Natural killer cell (primary cell): ENCODE measurements at places on chromosomes 1 and 21. TPM values are rescaled to one million over a fixed set of nuclear protein-coding genes. Genes with fewer than 3 reads are reported as not detected.

DNA sequence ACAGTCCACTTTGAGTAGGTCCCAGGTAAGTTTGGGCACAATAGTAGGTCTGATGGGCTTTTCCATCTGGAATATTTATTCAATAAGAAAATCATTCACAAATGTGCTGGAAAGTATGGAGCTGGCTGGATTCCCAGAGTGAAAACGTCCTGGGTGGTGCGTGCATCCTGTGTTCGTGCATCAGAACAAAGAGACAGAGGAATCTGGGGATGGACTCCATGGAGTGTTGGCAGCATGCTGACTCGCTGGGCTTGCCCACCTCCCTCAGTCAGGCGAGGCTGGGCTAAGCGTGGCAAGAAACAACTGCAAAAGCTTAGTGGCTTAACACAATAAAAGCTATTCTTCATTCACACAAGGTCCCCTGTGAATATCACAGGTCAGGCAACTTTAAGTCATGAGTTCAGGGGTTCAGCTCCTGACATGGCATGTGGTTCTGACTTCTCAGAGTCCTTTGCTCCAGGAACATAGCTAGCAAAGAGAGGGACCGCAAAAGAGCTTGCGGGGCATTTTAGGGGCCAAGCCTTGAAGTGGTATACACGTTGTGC lies 151.6 kb upstream of the ZNF644 start:
- no peaks in the 10 kb centered on the region for H3K36me3 ChIP-seq
- H3K4me1 ChIP-seq = no peaks in the 10 kb centered on the region
- H3K27me3 ChIP-seq = peaks cover 4% of the 10 kb centered on the region
- no peak overlapping the region for H3K4me3 ChIP-seq
- no peak overlapping the region for H3K27ac ChIP-seq
- DNase-seq = no peak

GRCh38 chr1:95699149-95699953 lies 465.3 kb downstream of the RWDD3 start:
- H3K27me3 ChIP-seq = no peaks in the 10 kb centered on the region
- H3K27ac ChIP-seq = no peak overlapping the region
- H3K4me1 ChIP-seq = no peaks in the 10 kb centered on the region
- no peak for DNase-seq
- no peak overlapping the region for H3K4me3 ChIP-seq

- peaks cover 33% of the 10 kb centered on the region for H3K36me3 ChIP-seq
- no peak overlapping the region for H3K27ac ChIP-seq
- no peaks in the 10 kb centered on the region for H3K27me3 ChIP-seq
- no peak for DNase-seq
- peaks cover 13% of the 10 kb centered on the region for H3K4me1 ChIP-seq
Observed at GRCh38 chr1:205597691-205598314, 34.0 kb downstream of the ELK4 start.

Gene ARHGEF19
- total RNA-seq = 18.9 TPM

Gene FH
- total RNA-seq = 16.7 TPM

Gene GMEB1
- total RNA-seq = 28.3 TPM

Gene ODR4
- 21.0 TPM for total RNA-seq

- H3K4me3 ChIP-seq = peak overlapping the region; percentile 58
- no peaks in the 10 kb centered on the region for H3K27me3 ChIP-seq
- peaks cover 8% of the 10 kb centered on the region for H3K36me3 ChIP-seq
Observed at GRCh38 chr21:36965720-36966065, 776 bp downstream of the HLCS start.

- H3K27ac ChIP-seq = no peak overlapping the region
- H3K4me1 ChIP-seq = no peaks in the 10 kb centered on the region
- DNase-seq = no peak
- no peak overlapping the region for H3K4me3 ChIP-seq
- H3K36me3 ChIP-seq = no peaks in the 10 kb centered on the region
- H3K27me3 ChIP-seq = no peaks in the 10 kb centered on the region
Observed at GRCh38 chr1:75475696-75476095, 135.2 kb downstream of the SLC44A5 start.

GRCh38 chr1:89952605-89953130 lies 42.2 kb upstream of the ZNF326 start:
- H3K4me3 ChIP-seq = no peak overlapping the region
- no peak for DNase-seq
- no peaks in the 10 kb centered on the region for H3K27me3 ChIP-seq
- no peak overlapping the region for H3K27ac ChIP-seq
- H3K36me3 ChIP-seq = no peaks in the 10 kb centered on the region

GRCh38 chr1:39387452-39387851 lies 104.0 kb upstream of the BMP8A start:
- H3K4me1 ChIP-seq = no peaks in the 10 kb centered on the region
- no peak overlapping the region for H3K27ac ChIP-seq
- DNase-seq = no peak
- no peaks in the 10 kb centered on the region for H3K27me3 ChIP-seq

DNA sequence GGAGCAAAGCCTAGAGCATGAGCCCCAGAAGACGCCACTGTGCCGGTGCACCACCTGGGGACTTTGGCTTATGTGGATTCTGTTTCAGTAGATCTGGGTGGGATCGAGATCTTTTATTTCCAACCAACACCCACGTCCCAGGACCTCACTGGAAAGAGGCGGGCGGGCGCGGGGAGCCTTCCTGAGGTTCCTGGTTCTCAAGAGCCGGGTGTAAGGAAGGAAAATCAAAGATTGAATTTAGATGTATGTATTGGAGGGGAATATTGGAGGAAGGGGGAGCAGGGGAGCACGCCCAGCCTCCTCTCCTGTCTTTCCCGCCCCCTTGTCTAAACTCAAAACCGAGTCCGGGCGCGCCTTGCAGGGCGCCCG lies 6.2 kb upstream of the OLIG2 start:
- DNase-seq = no peak
- H3K4me3 ChIP-seq = no peak overlapping the region
- H3K4me1 ChIP-seq = peaks cover 43% of the 10 kb centered on the region
- H3K27me3 ChIP-seq = peaks cover 61% of the 10 kb centered on the region
- H3K27ac ChIP-seq = no peak overlapping the region
- H3K36me3 ChIP-seq = no peaks in the 10 kb centered on the region

DNA sequence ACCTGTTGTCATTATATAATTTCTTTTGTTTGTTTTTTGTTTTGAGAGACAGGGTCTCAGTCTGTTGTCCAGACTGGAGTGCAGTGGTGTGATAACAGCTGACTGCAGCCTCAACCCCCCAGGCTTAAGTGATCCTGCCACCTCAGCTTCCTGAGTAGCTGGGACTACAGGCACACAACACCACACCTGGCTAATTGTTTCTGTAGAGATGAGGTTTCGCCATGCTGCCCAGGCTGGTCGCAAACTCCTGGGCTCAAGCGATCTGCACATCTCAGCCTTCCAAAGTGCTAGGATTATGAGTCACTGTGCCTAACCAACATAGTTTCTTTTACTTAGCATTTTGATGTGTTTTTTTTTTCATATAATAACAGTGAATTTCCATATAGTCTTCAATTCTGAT lies 50.4 kb upstream of the FCRL4 start:
- H3K27me3 ChIP-seq = peaks cover 3% of the 10 kb centered on the region
- no peak overlapping the region for H3K4me3 ChIP-seq
- peaks cover 6% of the 10 kb centered on the region for H3K4me1 ChIP-seq

GRCh38 chr1:53048960-53049573 lies 12.9 kb upstream of the PODN start:
- no peaks in the 10 kb centered on the region for H3K4me1 ChIP-seq
- H3K27ac ChIP-seq = no peak overlapping the region
- peaks cover 54% of the 10 kb centered on the region for H3K36me3 ChIP-seq
- H3K27me3 ChIP-seq = no peaks in the 10 kb centered on the region
- no peak for DNase-seq
- no peak overlapping the region for H3K4me3 ChIP-seq

DNA sequence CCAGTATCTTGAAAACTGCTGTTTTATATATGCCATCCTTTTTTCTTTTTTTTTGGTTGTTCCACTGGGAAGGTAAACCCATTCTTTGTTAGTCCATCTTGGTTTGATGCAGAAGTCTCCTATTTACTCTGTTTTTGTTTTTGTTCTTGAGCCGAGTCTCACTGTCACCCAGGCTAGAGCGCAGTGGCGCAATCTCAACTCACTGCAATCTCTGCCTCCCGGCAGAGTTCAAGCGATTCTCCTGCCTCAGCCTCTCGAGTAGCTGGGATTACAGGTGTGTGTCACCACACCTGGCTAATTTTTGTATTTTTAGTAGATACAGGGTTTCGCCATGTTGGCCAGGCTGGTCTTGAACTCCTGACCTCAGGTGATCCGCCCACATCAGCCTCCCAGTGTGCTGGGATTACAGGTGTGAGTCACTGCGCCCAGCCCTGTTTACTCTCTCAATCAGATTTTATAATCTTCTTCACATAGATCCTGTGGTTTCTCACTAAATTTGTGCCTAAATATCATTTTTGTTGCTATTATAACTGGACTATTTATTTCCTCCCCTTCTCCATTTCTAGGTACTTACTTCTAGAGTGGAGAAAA lies 12.5 kb downstream of the SYF2 start:
- no peak overlapping the region for H3K4me3 ChIP-seq
- DNase-seq = no peak
- H3K36me3 ChIP-seq = peaks cover 37% of the 10 kb centered on the region
- no peaks in the 10 kb centered on the region for H3K4me1 ChIP-seq
- H3K27me3 ChIP-seq = no peaks in the 10 kb centered on the region
- H3K27ac ChIP-seq = no peak overlapping the region

DNA sequence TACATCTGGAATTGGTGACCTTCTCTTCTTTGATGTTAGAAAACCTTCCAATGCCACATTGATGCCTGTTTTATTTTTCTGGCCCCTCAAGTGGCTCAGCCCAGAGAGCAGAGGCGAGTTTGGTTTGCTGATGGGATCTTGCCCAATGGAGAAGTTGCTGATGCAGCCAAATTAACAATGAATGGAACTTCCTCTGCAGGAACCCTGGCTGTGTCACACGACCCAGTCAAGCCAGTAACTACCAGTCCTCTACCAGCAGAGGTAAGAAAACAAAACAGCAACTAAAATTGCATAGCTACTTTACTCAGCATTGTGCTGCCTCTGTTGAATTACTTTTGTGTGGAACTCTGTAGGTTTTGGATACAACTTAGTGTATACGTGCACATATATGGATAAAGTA lies 97.6 kb downstream of the CC2D1B start:
- no peaks in the 10 kb centered on the region for H3K36me3 ChIP-seq
- no peak overlapping the region for H3K4me3 ChIP-seq
- H3K4me1 ChIP-seq = no peaks in the 10 kb centered on the region
- no peak overlapping the region for H3K27ac ChIP-seq

Gene MMEL1
- total RNA-seq = 1.3 TPM

GRCh38 chr1:28871631-28872401 lies 42.6 kb upstream of the EPB41 start:
- no peak for DNase-seq
- H3K27ac ChIP-seq = no peak overlapping the region
- no peaks in the 10 kb centered on the region for H3K4me1 ChIP-seq
- H3K36me3 ChIP-seq = no peaks in the 10 kb centered on the region

DNA sequence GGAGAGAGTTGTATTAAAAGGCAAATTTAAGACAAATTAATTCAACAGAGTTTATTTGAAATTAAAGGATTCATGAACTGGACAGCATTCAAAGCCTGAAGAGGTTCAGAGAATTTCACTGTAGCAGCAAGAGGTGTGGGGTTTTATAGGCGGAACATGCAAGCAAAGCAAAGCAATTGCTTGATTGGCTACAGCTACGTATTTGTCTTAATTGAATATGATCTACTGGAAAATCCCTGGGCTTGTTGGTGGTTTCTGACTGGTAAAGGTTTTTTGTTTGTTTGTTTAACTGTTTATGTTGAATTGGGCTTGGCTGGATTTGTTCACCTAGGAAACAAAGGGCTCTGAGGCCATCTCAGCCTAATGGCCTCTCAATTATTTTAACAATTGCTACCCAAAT lies 61.5 kb downstream of the KCNK1 start:
- no peaks in the 10 kb centered on the region for H3K4me1 ChIP-seq
- DNase-seq = no peak
- H3K36me3 ChIP-seq = no peaks in the 10 kb centered on the region
- no peak overlapping the region for H3K27ac ChIP-seq

- peaks cover 32% of the 10 kb centered on the region for H3K36me3 ChIP-seq
- no peak overlapping the region for H3K27ac ChIP-seq
- no peaks in the 10 kb centered on the region for H3K27me3 ChIP-seq
- H3K4me1 ChIP-seq = no peaks in the 10 kb centered on the region
Observed at GRCh38 chr1:170030212-170030611, 44.3 kb downstream of the KIFAP3 start.

- no peaks in the 10 kb centered on the region for H3K36me3 ChIP-seq
- no peak overlapping the region for H3K4me3 ChIP-seq
- DNase-seq = no peak
- H3K27ac ChIP-seq = no peak overlapping the region
Observed at GRCh38 chr1:216246577-216247203, 176.6 kb downstream of the USH2A start.

DNA sequence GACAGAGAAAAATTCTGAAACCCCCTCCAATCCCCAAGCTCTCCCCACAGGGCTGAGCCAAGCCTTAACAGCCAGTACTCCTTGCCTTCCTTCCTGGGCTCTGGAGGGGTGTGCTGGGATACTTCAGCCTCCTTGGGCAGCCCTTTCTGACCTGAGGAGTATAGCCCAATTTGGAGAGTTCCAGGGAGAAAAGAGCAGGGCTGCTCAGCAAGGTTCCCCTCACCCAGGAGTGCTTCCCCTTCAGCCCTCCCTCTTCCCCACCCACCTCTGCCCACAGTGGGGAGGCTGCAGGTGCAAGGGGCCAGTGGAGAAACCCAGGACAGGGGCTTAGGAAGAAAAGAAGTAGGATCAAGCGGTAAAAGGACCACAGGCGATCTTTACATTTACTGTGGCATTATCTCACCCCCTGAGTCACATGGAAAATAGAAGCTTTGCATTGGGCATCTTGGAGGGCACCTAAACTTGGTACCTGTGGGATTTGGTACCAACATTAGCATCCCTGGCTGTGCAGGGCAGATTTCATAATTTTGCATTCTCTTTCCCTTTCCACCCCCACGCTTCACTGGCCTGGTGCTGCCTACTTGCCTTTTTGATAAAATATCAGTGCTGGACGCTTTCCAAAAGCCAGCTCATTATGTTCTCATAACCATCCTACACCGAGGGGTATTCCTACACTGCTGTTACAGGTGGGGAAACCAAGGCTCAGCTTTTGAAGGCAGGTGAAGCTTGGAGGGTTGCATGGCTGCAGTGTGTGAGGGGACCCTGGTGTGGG lies 2.8 kb upstream of the ADORA1 start:
- no peaks in the 10 kb centered on the region for H3K36me3 ChIP-seq
- DNase-seq = no peak
- H3K4me3 ChIP-seq = no peak overlapping the region
- H3K4me1 ChIP-seq = peaks cover 18% of the 10 kb centered on the region
- H3K27me3 ChIP-seq = peaks cover 8% of the 10 kb centered on the region

- H3K27me3 ChIP-seq = no peaks in the 10 kb centered on the region
- no peak overlapping the region for H3K4me3 ChIP-seq
Observed at GRCh38 chr1:207462535-207462934, 8.4 kb downstream of the CR2 start.

DNA sequence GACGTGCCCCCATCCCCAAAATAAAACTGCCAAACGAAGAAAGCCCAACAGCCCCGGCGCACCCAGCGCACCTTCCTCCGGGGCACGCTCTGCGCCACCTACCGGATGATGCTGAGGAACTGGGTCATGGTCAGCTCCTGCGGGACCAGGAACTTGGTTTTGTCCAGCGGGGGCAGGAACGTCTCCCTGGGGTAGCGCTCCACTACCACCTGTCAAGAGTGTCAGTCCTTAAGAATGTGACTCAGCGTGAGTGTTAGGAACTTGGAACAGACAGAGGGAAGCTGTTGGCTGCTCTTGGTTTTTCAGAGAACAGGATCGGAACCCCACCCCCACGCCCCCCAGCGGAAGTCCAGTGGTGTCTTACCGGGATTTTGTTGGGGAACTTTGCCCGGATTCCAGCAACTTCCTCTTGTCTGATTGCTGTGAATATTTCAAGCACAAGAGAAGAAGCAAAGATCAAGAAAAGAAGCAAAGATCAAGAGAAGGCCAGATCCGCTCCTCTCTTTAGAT lies 431 bp downstream of the MAP1LC3C start:
- DNase-seq = peak; percentile 61
- H3K4me3 ChIP-seq = no peak overlapping the region
- peaks cover 4% of the 10 kb centered on the region for H3K4me1 ChIP-seq
